ENCODE measurements at places on chromosomes 11 and 22. TPM values are rescaled to one million over a fixed set of nuclear protein-coding genes. Genes with fewer than 3 reads are reported as not detected.
A peak's percentile ranks its signal among the peaks of the same experiment; 100 is the strongest.

Gene RASL10A
- 1.7 TPM for total RNA-seq

Gene ZBTB3
- total RNA-seq, result 14.5 TPM

Gene HBG2
- total RNA-seq, result not detected

Gene TMEM191B
- total RNA-seq, result 2.1 TPM

Gene ZFTA
- total RNA-seq, result 7.5 TPM

Gene CST6
- total RNA-seq, result not detected

Gene GLYATL1
- 0.25 TPM for total RNA-seq

GRCh38 chr11:78952890-78953289, 378.2 kb upstream of the NARS2 start:
- no peak for DNase-seq

GRCh38 chr11:71253794-71254193, 1.4 kb upstream of the SHANK2 start:
- DNase-seq, result no peak

DNA sequence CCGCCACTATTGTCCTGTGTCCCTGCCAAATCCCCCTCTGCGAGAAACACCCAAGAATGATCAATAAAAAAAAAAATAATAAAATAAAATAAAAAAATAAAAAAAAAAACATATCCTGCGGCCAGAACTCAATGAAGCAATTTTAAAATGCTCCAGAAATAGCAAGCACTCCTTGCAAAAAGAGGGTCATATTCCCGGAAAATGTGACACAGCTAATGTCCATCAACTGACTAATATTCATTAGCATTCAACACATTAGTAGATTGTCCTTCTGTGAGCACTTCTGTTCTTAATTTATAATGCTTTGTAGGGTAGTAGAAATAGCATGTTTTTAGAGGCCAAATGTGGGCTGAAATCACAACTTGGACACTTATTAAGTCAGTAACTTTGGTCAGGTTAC, 252.3 kb upstream of the SESN3 start:
- no peak for DNase-seq

GRCh38 chr11:35970445-35970844, 26.6 kb downstream of the LDLRAD3 start:
- DNase-seq, result no peak

GRCh38 chr11:114036147-114036811, 23.2 kb upstream of the ZBTB16 start:
- peak; percentile 79 for DNase-seq

- no peak for DNase-seq
Measured at GRCh38 chr22:46748908-46749675, 11.0 kb upstream of the CERK start.

- peak; percentile 49 for DNase-seq
Measured at GRCh38 chr11:72613977-72614376, 60.2 kb downstream of the PDE2A start.
